ENCODE measurements at places on chromosomes 4 and X. TPM values are rescaled to one million over a fixed set of nuclear protein-coding genes. Genes with fewer than 3 reads are reported as not detected.

The USP27X gene
- 2.1 TPM for total RNA-seq

The TNMD gene
- total RNA-seq: not detected

- peaks cover 4% of the 10 kb centered on the region for H3K27me3 ChIP-seq
- no peaks in the 10 kb centered on the region for H3K36me3 ChIP-seq
- H3K4me3 ChIP-seq: no peak overlapping the region
- DNase-seq: no peak
- no peak overlapping the region for H3K27ac ChIP-seq
Observed at GRCh38 chr4:74537459-74537858, 92.5 kb downstream of the AREG start.

The TEX13C gene
- not detected for total RNA-seq

- no peaks in the 10 kb centered on the region for H3K27me3 ChIP-seq
- no peak overlapping the region for H3K4me3 ChIP-seq
- H3K36me3 ChIP-seq: no peaks in the 10 kb centered on the region
- H3K4me1 ChIP-seq: peaks cover 9% of the 10 kb centered on the region
- H3K27ac ChIP-seq: no peak overlapping the region
Observed at GRCh38 chr4:177450426-177451107, 8.3 kb upstream of the AGA start.

DNA sequence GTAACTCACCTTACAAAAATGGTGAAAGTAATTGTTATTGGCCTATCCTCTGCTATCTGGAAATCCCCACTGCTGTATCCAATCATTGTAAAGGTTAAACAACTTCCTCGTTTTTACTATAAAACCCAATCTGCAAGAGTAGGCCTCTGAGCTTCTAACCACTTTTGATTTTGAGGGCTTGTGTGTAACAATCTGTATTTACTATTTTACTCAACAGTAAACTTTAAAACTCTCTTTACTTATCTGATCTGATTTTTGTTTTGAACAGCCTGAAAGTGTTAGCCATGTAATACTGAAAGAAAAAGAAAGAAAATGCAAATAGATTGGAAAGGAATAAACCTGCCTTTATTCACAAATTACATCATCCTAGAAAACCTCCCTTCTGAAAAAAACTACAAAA is 63.1 kb downstream of the SLC10A7 start:
- peaks cover 11% of the 10 kb centered on the region for H3K4me1 ChIP-seq
- no peaks in the 10 kb centered on the region for H3K27me3 ChIP-seq
- DNase-seq: no peak
- H3K4me3 ChIP-seq: no peak overlapping the region
- peak overlapping the region; percentile 53 for H3K27ac ChIP-seq

- H3K27ac ChIP-seq: no peak overlapping the region
- DNase-seq: no peak
- H3K36me3 ChIP-seq: no peaks in the 10 kb centered on the region
- no peak overlapping the region for H3K4me3 ChIP-seq
Observed at GRCh38 chr4:177673985-177674489, 231.8 kb upstream of the AGA start.

DNA sequence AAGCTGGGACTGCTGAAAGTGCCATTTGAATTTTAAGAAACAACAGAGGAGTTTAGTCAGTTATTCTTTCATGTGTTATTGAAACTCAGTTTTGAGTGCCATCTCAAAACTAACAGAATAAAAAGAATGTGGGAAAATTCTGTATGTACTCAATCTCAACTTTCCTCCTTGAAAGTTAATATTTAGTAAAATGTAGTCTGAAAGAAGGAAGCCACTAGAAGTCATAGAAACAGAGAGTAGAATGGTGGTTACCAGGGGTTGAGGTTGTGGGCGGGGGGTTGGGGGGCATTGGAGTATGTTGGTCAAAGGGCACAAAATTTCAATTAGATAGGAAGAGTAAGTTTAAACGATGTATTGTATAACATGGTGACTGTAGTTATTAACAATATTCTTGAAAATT is 628.3 kb upstream of the MAGEB2 start:
- DNase-seq: no peak
- H3K27me3 ChIP-seq: no peaks in the 10 kb centered on the region
- H3K27ac ChIP-seq: no peak overlapping the region
- H3K36me3 ChIP-seq: no peaks in the 10 kb centered on the region
- no peaks in the 10 kb centered on the region for H3K4me1 ChIP-seq

The SH3TC1 gene
- 19.5 TPM for total RNA-seq

- H3K27ac ChIP-seq: no peak overlapping the region
- no peaks in the 10 kb centered on the region for H3K27me3 ChIP-seq
- no peaks in the 10 kb centered on the region for H3K4me1 ChIP-seq
- no peak for DNase-seq
Observed at GRCh38 chr4:47862297-47862696, 24.4 kb upstream of the CORIN start.

The ARMCX1 gene
- 0.45 TPM for total RNA-seq

DNA sequence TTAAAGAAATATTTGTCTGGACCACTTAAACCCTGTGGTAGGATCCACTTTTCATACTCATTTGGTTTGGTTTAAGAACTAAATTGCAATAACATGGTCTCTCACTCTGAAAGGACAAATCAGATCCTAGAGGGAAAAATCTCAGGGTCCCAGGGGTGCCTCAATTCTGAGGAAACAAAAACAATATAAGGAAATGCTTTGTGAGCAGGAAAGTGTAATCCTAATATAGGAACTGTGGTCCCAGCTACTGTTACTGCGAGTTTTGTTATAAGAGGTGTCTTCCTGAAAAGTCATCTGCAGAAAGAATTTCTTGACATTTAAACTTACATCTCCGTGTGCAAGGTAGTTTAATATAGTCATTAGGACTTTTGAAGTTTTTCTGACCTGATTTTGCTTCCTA is 420.1 kb upstream of the LCORL start:
- H3K4me3 ChIP-seq: no peak overlapping the region
- H3K36me3 ChIP-seq: no peaks in the 10 kb centered on the region
- no peak overlapping the region for H3K27ac ChIP-seq
- no peaks in the 10 kb centered on the region for H3K27me3 ChIP-seq

- no peak for DNase-seq
- H3K36me3 ChIP-seq: peaks cover 54% of the 10 kb centered on the region
- peak overlapping the region; percentile 97 for H3K4me3 ChIP-seq
Observed at GRCh38 chrX:153921511-153922446, 4.3 kb downstream of the ARHGAP4 start.

All from activated CD4-positive, alpha-beta memory T cell treated with anti-CD3 and anti-CD28 coated beads, Interleukin-2, amount 10 ng/mL, durations not matched to agents 7 days and 5 days (primary cell).